ENCODE measurements at places on chromosomes 11 and 22. TPM values are rescaled to one million over a fixed set of nuclear protein-coding genes. Genes with fewer than 3 reads are reported as not detected.

- H3K27ac ChIP-seq = no peak overlapping the region
- no peak for DNase-seq
- no peaks in the 10 kb centered on the region for H3K36me3 ChIP-seq
- H3K27me3 ChIP-seq = peaks cover 34% of the 10 kb centered on the region
These were observed 75.4 kb upstream of the FGF3 start for GRCh38 chr11:69894648-69895047.

DNA sequence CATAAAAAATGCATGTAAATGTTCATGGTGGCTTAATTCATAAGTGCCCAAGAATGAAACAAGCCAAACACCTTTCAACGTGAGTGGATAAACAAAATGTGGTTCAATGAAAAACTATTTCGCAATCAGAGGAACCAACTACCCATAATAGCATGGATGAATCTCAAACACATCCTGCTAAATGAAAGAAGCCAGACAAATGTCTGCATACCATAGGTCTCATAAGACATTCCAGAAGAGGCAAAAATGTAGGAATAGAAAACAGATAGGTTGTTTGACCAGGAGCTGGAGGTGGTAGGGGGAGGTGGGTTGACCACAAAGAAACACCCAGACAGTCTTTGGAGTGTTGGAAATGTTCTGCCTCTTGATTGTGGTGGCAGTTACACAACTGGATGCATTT is 13.2 kb upstream of the OSBPL5 start:
- H3K27ac ChIP-seq = no peak overlapping the region
- H3K4me3 ChIP-seq = no peak overlapping the region
- peaks cover 2% of the 10 kb centered on the region for H3K36me3 ChIP-seq
- H3K4me1 ChIP-seq = no peaks in the 10 kb centered on the region

GRCh38 chr22:23282986-23283385 is 102.7 kb downstream of the BCR start:
- H3K36me3 ChIP-seq = peaks cover 6% of the 10 kb centered on the region
- H3K27me3 ChIP-seq = no peaks in the 10 kb centered on the region
- no peaks in the 10 kb centered on the region for H3K4me1 ChIP-seq

- peaks cover 66% of the 10 kb centered on the region for H3K27me3 ChIP-seq
- peaks cover 11% of the 10 kb centered on the region for H3K4me1 ChIP-seq
- no peak for DNase-seq
These were observed 320 bp upstream of the PHLDA2 start for GRCh38 chr11:2929531-2929949.

DNA sequence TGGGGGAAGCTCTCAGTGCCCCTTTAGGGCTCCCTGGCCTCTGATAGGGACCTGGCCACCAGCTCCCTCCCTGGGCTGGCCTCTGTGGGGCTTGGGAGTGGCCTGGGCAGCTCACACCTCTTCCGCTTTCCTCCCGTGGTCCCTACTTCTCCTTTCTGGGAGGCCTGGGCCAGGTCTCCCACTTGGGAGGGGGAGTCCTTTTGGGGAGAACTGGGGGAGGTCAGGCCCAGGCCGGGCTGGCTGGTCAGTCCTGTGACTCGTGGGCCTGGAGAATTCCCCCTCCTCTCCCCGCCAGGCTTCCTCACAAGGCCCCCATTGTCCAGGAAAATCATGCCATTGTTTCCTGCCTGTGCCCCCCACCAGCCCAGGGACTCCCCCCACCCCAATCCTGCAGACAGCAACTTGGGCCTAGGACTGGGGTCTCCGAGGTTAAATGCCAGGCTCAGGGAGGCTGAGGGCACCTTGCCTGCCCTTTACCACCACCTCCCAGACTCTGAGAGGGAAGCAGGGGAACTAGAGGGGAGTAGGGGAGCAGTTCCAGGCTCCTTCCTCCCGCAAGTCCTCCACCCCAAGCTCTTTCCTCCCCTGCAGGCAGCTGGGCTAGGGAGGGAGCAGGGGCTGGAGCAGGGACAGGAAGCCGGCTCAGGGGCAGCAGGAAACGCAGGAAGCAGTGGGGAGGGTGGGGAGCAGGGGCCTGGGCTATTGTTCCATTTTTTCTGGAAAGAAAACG is 2.8 kb downstream of the MAP3K11 start:
- no peak overlapping the region for H3K27ac ChIP-seq
- DNase-seq = no peak
- peaks cover 8% of the 10 kb centered on the region for H3K36me3 ChIP-seq
- no peak overlapping the region for H3K4me3 ChIP-seq

Gene ZNF214
- total RNA-seq = 6.5 TPM

GRCh38 chr22:42644422-42645340 is 4.3 kb upstream of the ATP5MGL start:
- no peaks in the 10 kb centered on the region for H3K36me3 ChIP-seq
- H3K4me1 ChIP-seq = peaks cover 34% of the 10 kb centered on the region
- H3K27ac ChIP-seq = peak overlapping the region; percentile 96
- no peak for DNase-seq

- H3K27me3 ChIP-seq = no peaks in the 10 kb centered on the region
- H3K4me3 ChIP-seq = no peak overlapping the region
- DNase-seq = no peak
- H3K27ac ChIP-seq = no peak overlapping the region
- H3K36me3 ChIP-seq = peaks cover 34% of the 10 kb centered on the region
- H3K4me1 ChIP-seq = no peaks in the 10 kb centered on the region
These were observed 42.5 kb downstream of the CABIN1 start for GRCh38 chr22:24053481-24054226.

DNA sequence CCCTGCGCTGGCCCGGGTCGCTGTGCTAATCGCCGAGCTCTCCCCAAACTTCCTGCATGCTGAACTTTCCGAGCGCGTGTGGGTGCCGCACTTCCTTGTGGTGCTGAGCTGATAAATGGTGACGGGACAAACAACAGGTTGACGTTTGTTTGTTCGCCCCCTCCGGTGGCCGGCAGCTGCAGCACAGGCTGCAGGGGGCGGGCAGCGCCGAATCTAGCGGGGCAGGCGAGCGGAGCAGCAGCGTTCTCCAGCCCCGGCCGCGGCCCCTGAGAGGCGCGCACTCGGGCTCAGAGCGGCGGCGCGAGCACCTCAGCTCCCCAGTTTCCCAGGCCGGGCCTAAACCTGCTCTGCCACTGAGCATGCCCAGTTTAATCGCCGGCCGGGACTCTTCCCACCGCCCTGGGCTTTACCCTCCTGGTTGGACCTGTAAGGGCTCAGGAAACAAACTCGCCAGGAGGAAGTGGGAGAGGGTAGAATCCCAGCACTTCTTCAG is at the start of gene PDGFD:
PDGFD (minus strand) TSS at position 120 of the 493 bp plus-strand sequence.
- H3K4me1 ChIP-seq = peaks cover 16% of the 10 kb centered on the region
- H3K36me3 ChIP-seq = no peaks in the 10 kb centered on the region
- peak within 1 kb of the TSS; percentile 93 for H3K4me3 ChIP-seq
- peak within 1 kb of the TSS; percentile 80 for H3K27ac ChIP-seq
- DNase-seq = peak; percentile 76

DNA sequence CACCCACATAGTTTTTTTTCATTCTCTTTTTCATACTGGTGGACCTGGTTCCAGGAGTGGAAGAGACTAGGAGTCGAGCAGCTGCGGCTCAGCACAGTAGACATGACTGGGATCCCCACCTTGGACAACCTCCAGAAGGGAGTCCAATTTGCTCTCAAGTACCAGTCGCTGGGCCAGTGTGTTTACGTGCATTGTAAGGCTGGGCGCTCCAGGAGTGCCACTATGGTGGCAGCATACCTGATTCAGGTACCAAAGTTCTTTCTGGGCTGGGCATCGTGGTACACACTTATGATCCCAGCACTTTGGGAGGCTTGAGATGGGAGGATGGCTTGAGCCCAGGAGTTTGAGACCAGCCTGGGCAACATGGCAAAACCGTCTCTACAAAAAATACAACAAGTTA is 4.2 kb downstream of the PTPMT1 start:
- peaks cover 20% of the 10 kb centered on the region for H3K36me3 ChIP-seq
- H3K27ac ChIP-seq = no peak overlapping the region
- H3K27me3 ChIP-seq = no peaks in the 10 kb centered on the region
- DNase-seq = no peak

Gene RPS25
- total RNA-seq = 1,218 TPM

DNA sequence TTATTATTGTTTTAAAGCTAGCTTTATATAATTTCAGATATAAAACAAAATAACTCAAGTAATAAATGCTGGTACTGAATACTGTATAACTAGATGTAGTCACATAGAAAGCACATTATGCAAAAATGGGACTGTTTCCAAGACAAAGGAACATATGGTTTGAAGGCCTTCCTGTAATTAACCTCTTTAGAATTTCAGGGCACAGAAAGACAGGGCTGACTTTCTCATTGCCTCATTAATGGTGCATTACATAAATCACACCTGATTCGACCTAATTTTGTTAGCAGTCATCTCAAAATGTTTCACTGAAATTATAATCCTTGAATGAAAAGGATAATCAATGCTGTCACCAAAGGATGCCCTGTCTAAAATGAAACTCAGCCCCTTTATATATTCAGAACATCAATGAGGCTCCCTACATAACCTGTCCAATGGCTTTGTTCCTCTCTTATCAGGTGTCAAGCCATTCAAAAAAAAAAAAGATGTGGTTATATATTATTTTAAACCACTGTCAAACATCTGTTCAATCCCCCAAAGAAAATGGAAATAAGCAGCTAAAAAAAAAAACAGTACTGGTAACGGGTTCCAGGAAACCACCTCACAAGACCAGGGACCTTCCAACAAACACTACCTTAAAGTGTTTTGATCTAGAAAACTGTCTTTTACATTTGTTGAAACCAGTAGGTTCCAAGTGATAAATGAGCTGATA is 77.4 kb downstream of the FAM168A start:
- no peak for DNase-seq
- no peaks in the 10 kb centered on the region for H3K27me3 ChIP-seq
- H3K36me3 ChIP-seq = peaks cover 17% of the 10 kb centered on the region
- peaks cover 17% of the 10 kb centered on the region for H3K4me1 ChIP-seq
- H3K4me3 ChIP-seq = no peak overlapping the region
- H3K27ac ChIP-seq = no peak overlapping the region

DNA sequence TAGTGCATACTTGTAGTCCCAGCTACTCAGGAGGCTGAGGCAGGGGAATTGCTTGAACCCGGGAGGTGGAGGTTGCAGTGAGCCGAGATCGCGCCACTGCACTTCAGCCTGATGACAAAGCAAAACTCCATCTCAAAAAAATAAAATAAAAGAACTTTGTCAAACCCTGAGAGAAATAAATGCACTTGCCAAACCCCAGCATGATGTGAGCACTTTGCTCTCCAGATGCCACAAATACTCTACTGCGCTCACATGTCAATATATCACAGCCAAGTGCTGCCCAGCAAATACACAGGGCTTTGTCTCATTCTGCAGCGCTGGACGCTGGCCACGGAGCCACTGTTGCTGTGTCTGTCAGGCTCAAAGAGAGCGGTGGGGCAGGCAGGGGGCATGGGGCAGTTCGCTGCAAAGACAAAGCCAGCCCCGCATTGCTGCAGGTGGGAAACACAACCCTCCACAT is 45.1 kb downstream of the AHNAK start:
- H3K36me3 ChIP-seq = no peaks in the 10 kb centered on the region
- DNase-seq = no peak
- H3K27ac ChIP-seq = peak overlapping the region; percentile 33
- no peak overlapping the region for H3K4me3 ChIP-seq
- H3K27me3 ChIP-seq = peaks cover 12% of the 10 kb centered on the region
- H3K4me1 ChIP-seq = peaks cover 48% of the 10 kb centered on the region

DNA sequence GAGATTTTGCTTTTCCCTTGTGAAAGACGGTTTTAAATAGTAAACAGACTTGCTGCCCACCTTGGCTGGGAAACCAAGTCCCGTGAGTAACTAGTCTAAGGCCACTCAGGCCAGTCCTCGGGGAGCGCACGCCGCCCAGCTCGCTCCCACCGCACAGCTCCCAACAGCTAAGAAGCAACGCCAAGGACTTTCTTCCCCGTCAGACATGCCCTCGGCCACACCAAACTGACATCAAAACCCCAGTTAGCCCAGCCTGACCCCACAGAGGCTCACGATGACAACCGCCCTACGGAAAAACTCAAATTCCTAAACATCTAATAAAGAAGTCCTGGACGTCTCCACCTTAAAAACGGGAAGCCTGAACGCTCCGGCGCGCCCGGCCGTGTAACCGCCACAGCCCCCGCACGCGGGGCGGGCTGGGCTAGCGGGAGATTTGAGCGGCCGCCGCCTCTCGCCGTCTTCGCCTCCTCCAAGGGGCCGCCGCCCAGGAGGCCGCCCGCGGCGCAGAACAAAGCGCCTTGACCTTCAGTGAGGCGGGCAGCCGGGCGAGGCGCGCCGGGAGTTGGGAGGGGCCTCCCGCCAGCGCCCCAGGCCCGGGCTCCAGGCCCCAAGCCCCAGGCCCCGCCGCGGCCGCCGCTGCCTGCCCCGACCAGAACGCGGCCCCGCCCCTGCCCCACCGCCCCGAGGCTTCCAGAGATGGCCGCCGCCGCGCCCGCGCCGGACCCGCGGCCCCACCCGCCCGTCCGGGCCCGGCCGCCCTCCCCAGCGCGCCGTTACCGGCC is 486 bp downstream of the NAP1L4 start:
- no peak for DNase-seq
- peak overlapping the region; percentile 93 for H3K4me3 ChIP-seq
- H3K27ac ChIP-seq = peak overlapping the region; percentile 98
- no peaks in the 10 kb centered on the region for H3K27me3 ChIP-seq
- no peaks in the 10 kb centered on the region for H3K36me3 ChIP-seq

- H3K27ac ChIP-seq = peak overlapping the region; percentile 95
- no peaks in the 10 kb centered on the region for H3K27me3 ChIP-seq
- DNase-seq = peak; percentile 72
- H3K4me1 ChIP-seq = peaks cover 53% of the 10 kb centered on the region
These were observed 718 bp downstream of the FADS2 start for GRCh38 chr11:61828629-61829407.

- no peaks in the 10 kb centered on the region for H3K27me3 ChIP-seq
- DNase-seq = no peak
- H3K36me3 ChIP-seq = no peaks in the 10 kb centered on the region
These were observed 535.1 kb downstream of the TMEM135 start for GRCh38 chr11:87572881-87573280.

- peaks cover 52% of the 10 kb centered on the region for H3K4me1 ChIP-seq
- peak overlapping the region; percentile 95 for H3K27ac ChIP-seq
- no peaks in the 10 kb centered on the region for H3K36me3 ChIP-seq
- H3K27me3 ChIP-seq = no peaks in the 10 kb centered on the region
- peak overlapping the region; percentile 95 for H3K4me3 ChIP-seq
These were observed 122.6 kb downstream of the APOL5 start for GRCh38 chr22:35840302-35840739.

Gene CHKB
- total RNA-seq = 118 TPM
